Stimulated activated CD4-positive, alpha-beta T cell treated with anti-CD3 and anti-CD28 coated beads, Interleukin-4, amount 100 ng/mL, for 48 hours (primary cell): ENCODE measurements at places on chromosomes 5 and 9.

- no peak for DNase-seq
Measured at GRCh38 chr5:150310246-150310645, 7.5 kb upstream of the ARSI start.

DNA sequence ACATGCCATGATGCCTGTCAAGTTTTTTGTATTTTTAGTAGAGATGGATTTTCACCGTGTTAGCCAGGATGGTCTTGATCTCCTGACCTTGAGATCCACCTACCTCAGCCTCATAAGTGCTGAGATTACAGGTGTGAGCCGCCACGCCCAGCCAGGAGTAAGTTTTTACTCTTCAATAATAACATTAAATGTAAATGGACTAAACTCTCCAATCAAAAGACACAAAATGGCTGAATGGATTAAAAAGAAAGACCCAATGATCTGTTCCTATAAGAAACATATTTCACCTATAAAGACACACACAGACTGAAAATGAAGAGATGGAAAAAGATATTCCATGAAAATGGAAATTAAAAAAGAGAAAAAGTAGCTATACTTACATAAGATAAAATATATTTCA, 37.2 kb upstream of the ISOC1 start:
- DNase-seq: no peak

DNA sequence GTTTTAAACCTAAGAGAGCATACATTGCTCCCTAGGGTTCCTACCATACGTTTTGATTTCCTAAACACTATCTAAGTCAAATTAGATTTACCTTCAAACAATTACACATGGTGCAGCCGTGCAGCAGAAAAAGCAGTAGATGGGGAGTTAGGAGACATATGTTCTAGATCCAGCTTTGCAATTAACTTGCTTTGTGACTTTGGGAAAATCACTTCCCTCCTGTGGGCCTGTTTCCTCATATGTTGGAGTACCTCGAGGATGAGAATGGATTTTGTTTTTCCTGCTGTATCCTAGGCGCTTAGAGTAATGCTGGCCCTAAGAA, 711 bp downstream of the MRPL50 start:
- no peak for DNase-seq

- peak; percentile 26 for DNase-seq
Measured at GRCh38 chr9:114902786-114903524, 27.4 kb downstream of the TNFSF8 start.

GRCh38 chr9:131053896-131054295, 42.4 kb upstream of the AIF1L start:
- DNase-seq: no peak

DNA sequence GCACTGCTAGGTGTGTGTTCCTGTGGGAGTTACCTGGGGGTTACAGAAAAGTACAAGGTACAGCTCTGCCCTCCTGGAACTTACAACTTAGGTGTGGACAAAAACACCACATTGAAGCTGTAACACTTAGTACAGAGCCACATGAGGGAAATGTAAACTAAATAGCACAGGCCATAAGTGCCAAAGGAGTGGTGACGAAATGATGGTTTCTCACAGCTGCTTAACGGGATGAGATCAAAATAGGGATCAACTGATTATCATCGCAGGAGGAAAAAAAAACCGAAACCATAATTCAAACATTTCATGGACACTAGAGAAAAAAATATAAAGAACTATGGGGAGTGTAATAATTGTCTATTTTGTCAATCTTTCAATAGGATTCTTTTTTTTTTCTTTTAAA, 5.9 kb downstream of the LIX1 start:
- DNase-seq: no peak

- DNase-seq: no peak
Measured at GRCh38 chr5:68505917-68506860, 290.6 kb downstream of the PIK3R1 start.

GRCh38 chr9:107626118-107626517, 136.5 kb upstream of the KLF4 start:
- no peak for DNase-seq

- DNase-seq: no peak
Measured at GRCh38 chr5:5217371-5217770, 77.2 kb downstream of the ADAMTS16 start.
